ENCODE measurements at places on chromosomes 6 and 20. TPM values are rescaled to one million over a fixed set of nuclear protein-coding genes. Genes with fewer than 3 reads are reported as not detected.
A peak's percentile ranks its signal among the peaks of the same experiment; 100 is the strongest.

The CYP39A1 gene
- 11.3 TPM for total RNA-seq

The TLDC2 gene
- total RNA-seq: not detected

The SCRT2 gene
- total RNA-seq: not detected

The PAK5 gene
- 8.8 TPM for total RNA-seq

The COL10A1 gene
- not detected for total RNA-seq

The WFDC12 gene
- not detected for total RNA-seq

The DLL1 gene
- total RNA-seq: 10.8 TPM

The FBXO5 gene
- total RNA-seq: 4.5 TPM

The CST7 gene
- 0.48 TPM for total RNA-seq

GRCh38 chr20:36197271-36197670 lies 39.0 kb upstream of the AAR2 start:
- H3K27ac ChIP-seq: peak overlapping the region; percentile 20
- H3K27me3 ChIP-seq: no peaks in the 10 kb centered on the region
- no peak overlapping the region for H3K4me3 ChIP-seq
- DNase-seq: no peak

DNA sequence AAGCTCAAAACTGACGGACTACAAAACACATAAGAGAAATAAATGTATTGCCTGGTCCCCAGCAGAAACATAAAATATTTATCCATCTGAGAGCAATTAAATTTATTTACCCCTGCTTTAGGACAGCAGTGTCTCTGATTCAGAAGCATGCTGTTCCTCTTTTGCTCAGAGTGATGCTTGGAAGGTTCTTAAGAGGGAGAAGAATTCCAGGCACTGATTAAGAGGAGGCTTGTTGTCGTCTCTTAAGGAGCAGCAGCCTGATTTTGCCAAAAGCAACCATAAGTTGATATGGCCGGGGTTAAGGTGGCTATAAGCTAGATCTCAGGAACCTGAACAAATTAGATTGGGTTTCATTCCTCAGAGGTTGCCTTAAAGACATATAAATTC lies 25.8 kb downstream of the CAP2 start:
- H3K4me3 ChIP-seq: no peak overlapping the region
- no peaks in the 10 kb centered on the region for H3K36me3 ChIP-seq
- no peak for DNase-seq

DNA sequence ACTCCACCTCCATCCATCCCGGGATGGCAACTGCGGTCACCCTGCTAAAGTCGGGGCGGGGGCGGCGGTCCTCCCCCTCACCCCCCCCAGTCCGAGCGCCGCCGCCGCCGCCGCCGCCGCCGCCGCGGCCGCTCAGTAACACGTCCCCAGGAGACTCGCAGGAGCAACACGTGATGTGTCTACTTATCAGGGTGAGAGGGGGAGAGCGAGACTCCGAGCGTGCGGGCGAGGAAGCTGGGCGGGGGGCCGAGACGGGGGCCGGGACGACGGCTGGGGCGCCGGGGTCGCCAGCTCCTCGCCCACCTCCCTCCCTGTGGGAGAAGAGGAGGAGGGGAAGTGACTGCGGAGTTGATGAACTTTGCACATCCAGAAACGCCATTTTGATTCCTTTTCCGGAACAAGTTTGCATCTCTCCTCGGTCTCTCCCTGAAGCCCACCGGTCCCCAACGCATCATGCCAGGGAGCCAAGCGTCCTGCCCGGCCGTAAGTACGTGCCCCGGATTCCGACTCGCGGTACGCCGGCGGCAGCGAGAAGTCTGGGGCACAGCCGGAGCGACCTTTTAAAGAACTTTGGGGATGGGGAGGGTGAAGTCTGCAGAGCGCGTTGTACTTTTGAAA lies at the start of gene RREB1:
TSS of gene RREB1 (plus strand) at position 384 of the 618 bp plus-strand sequence. CDS start 73,951 bp downstream, outside the sequence.
- H3K27ac ChIP-seq: peak within 1 kb of the TSS; percentile 77
- no peaks in the 10 kb centered on the region for H3K36me3 ChIP-seq
- peak within 1 kb of the TSS; percentile 87 for H3K4me3 ChIP-seq
- peak; percentile 68 for DNase-seq

DNA sequence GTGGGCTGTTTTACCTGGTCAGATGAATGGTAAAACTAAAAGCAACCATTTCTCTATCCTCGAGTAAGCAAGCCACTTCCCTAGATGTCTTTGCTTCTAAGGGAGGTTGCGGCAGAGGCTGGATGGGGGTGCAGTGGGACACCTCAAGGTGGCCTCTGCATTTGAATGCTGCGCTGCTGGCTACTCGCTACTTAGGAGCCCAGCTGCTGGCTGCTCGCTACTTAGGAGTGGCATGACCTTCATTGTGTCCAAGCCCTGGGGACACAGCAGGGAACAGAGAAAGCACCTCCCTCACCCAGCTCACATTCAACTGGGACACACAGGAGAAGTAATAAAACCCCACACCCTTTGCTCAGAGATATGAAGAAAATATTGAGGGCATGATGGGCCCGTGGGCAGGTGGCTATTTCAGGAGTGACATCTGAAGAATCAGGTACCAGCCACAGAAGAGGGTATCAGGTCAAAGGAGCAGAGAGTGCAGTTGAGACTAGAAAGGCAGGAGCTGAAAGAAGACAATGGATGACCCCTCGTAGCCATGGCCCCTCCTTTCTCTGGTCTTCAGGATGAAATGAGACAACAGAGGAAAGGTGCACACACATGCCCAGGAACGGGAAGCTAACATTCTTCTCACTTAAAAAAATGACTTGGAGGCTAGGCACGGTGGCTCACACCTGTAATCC lies 149.4 kb downstream of the ZMYND8 start:
- H3K4me1 ChIP-seq: no peaks in the 10 kb centered on the region
- H3K36me3 ChIP-seq: no peaks in the 10 kb centered on the region
- DNase-seq: no peak
- H3K27me3 ChIP-seq: no peaks in the 10 kb centered on the region
- no peak overlapping the region for H3K27ac ChIP-seq

GRCh38 chr20:53180928-53181362 lies 208.8 kb downstream of the TSHZ2 start:
- no peak overlapping the region for H3K27ac ChIP-seq
- no peak overlapping the region for H3K4me3 ChIP-seq
- H3K4me1 ChIP-seq: no peaks in the 10 kb centered on the region
- H3K27me3 ChIP-seq: no peaks in the 10 kb centered on the region

DNA sequence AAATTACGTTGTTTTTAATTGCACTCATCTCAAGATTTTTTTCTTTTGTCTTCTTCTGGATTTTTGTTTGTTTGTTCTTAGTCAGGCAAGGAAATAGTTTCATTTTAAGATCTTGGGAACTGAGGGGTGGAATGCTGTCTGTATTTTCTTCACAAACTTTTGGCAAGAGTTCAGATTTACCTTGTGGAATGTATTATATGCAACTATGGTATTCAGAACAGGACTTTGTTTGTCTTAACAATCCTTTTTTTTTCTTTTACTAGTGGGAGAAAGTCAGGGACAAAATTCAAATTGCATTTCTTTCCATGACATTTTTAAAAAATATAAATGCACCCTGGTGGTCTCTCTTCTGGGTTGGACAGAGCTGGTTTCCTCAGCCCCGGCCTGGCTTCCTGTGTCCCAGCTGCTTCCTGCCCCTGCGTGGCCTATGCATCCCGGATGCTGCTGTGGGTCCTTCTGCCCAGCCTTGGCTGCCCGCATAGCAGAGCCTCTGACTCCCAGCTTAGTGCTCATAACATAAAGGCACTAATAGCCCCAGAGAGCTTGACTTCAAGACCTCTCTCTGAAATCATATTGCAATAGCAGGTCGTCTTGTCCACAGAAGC lies 520.7 kb downstream of the QKI start:
- no peaks in the 10 kb centered on the region for H3K27me3 ChIP-seq
- H3K36me3 ChIP-seq: no peaks in the 10 kb centered on the region
- H3K27ac ChIP-seq: no peak overlapping the region

DNA sequence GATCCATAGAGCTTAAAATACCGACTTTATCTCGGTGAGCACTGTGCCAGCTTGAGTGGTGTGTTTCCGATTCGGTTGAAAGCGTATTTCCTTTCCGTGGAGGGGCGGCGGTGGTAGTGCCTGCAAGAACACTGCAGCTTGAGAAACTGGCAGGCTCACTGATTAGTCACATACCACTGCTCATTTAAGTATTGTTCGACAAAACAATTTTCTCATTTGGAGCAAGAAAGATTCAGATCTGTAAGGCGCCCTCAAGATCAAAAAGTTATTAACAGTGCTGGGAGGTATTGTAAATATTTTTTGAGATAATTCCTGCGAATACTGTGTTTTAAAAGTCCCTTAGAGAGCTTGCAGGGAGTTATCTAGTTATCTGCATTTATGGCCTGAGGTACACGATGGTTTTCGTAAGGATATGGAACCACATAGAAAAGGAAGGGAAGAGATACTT lies 1.3 kb downstream of the MAPK14 start:
- H3K4me1 ChIP-seq: peaks cover 4% of the 10 kb centered on the region
- H3K36me3 ChIP-seq: no peaks in the 10 kb centered on the region
- H3K27ac ChIP-seq: peak overlapping the region; percentile 90
- DNase-seq: peak; percentile 86
- H3K27me3 ChIP-seq: no peaks in the 10 kb centered on the region
- peak overlapping the region; percentile 91 for H3K4me3 ChIP-seq

DNA sequence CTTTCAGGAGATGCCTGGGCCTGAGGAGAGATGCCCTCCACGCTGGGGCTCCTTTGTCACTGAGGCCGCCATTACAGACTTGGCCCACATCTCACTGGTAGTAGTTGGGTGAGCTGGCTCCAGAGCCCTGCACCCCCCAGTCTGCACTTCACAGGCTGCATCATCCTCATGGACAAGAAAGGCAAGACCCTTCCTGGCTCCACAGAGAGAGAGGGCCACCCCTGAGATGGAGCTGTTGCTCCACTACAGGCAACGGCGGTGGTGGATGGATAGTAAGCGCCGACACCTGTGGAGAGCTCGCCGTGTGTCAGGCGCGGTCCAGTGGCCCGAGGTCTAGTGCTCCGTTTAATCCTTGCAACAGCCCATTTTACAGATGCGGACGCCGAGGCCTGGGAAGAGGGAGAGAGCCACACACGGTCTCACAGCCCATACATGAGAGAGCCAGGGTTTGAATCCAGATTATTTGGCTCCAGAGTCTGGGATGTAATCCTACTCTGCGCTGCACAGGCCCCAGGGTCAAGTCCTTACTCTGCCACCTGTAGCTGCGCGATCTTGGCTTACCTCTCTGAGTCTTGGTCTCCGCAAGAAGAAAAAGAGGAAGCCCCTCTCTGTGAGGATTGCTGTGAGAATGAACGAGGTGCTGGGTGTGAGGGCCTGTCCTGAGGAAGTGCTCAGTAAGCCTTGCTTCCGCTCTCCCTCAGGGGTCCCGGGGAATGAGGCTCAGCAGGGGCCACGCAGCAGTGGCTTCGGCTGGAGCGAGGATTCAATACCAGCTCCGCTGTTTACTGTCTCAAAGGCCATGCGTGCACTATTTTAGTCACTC lies 34.5 kb downstream of the SPDEF start:
- H3K27me3 ChIP-seq: no peaks in the 10 kb centered on the region
- no peaks in the 10 kb centered on the region for H3K4me1 ChIP-seq
- H3K36me3 ChIP-seq: no peaks in the 10 kb centered on the region
- H3K4me3 ChIP-seq: no peak overlapping the region
- DNase-seq: no peak

DNA sequence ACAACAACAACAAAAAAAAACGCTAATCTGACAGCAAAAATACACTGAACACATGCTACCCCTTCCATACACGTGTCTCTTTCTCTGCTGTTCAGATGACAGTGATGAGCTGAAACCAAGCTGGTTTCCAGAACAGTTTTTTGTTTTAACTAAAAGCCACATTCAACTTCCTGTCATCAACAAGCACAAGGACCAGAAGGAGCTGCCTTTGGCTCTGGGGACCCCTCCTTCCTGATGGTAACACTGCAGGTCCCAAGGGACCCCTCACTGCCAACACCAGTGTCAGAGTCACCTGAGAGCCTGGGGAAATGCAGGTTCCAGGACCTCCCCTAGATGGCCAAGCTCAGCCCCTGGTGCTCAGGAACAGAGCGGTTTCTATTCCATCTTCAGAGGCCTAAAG lies 6.0 kb downstream of the CST7 start:
- H3K36me3 ChIP-seq: peaks cover 14% of the 10 kb centered on the region
- no peaks in the 10 kb centered on the region for H3K27me3 ChIP-seq
- no peaks in the 10 kb centered on the region for H3K4me1 ChIP-seq
- no peak overlapping the region for H3K4me3 ChIP-seq

GRCh38 chr6:5135788-5136376 lies 50.7 kb downstream of the PPP1R3G start:
- H3K4me1 ChIP-seq: no peaks in the 10 kb centered on the region
- H3K27ac ChIP-seq: no peak overlapping the region
- H3K36me3 ChIP-seq: no peaks in the 10 kb centered on the region
- H3K27me3 ChIP-seq: no peaks in the 10 kb centered on the region
- no peak overlapping the region for H3K4me3 ChIP-seq
- DNase-seq: no peak

- no peak overlapping the region for H3K27ac ChIP-seq
- H3K36me3 ChIP-seq: peaks cover 58% of the 10 kb centered on the region
These were observed 181.2 kb upstream of the SHLD1 start for GRCh38 chr20:5569021-5569420.

- no peak for DNase-seq
- H3K4me3 ChIP-seq: no peak overlapping the region
- H3K4me1 ChIP-seq: peaks cover 6% of the 10 kb centered on the region
- H3K36me3 ChIP-seq: no peaks in the 10 kb centered on the region
- H3K27ac ChIP-seq: no peak overlapping the region
These were observed 46.7 kb upstream of the EPB41L1 start for GRCh38 chr20:36107881-36108280.

GRCh38 chr6:139647016-139647415 lies 272.6 kb upstream of the CITED2 start:
- no peaks in the 10 kb centered on the region for H3K4me1 ChIP-seq
- no peak for DNase-seq
- H3K27me3 ChIP-seq: no peaks in the 10 kb centered on the region
- H3K27ac ChIP-seq: no peak overlapping the region
- H3K4me3 ChIP-seq: no peak overlapping the region

- H3K27me3 ChIP-seq: peaks cover 18% of the 10 kb centered on the region
- no peak within 1 kb of the TSS for H3K27ac ChIP-seq
- no peaks in the 10 kb centered on the region for H3K4me1 ChIP-seq
- no peaks in the 10 kb centered on the region for H3K36me3 ChIP-seq
- H3K4me3 ChIP-seq: no peak within 1 kb of the TSS
These were observed at the start of gene HS3ST5 for GRCh38 chr6:114342826-114343781. TSS of gene HS3ST5 (minus strand) at chr6:114343023. CDS start at chr6:114062845, 280,178 bp downstream.

GRCh38 chr6:37819177-37819801 lies at the start of gene ZFAND3:
TSS of gene ZFAND3 (plus strand) at chr6:37819727. CDS start at chr6:37819946, 219 bp downstream.
- H3K4me1 ChIP-seq: peaks cover 24% of the 10 kb centered on the region
- H3K36me3 ChIP-seq: no peaks in the 10 kb centered on the region
- H3K4me3 ChIP-seq: peak within 1 kb of the TSS; percentile 44

DNA sequence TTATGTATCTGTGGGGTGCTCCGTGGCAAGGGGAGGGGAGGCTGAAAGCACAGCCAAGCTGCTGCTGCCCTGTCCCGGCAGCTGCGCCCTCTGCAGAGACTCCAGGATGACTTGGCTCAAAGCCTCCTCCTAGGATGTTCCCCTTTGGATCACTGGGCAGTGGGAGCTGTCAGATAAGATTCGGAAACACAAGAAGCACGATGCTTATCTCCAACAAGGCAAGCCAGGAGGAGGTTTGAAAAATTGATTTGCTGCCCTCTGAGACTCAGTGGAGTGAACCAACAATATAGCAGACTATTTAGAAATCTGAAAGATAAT lies 776.4 kb downstream of the C6orf118 start:
- no peaks in the 10 kb centered on the region for H3K27me3 ChIP-seq
- H3K27ac ChIP-seq: no peak overlapping the region
- no peak for DNase-seq
- no peaks in the 10 kb centered on the region for H3K4me1 ChIP-seq

- no peaks in the 10 kb centered on the region for H3K27me3 ChIP-seq
- H3K4me1 ChIP-seq: peaks cover 11% of the 10 kb centered on the region
- H3K27ac ChIP-seq: peak overlapping the region; percentile 79
- DNase-seq: peak; percentile 72
- H3K4me3 ChIP-seq: peak overlapping the region; percentile 74
These were observed 667 bp downstream of the CAP2 start for GRCh38 chr6:17393892-17394631.

GRCh38 chr6:133707456-133707855 lies 181.5 kb upstream of the TCF21 start:
- H3K27me3 ChIP-seq: no peaks in the 10 kb centered on the region
- H3K36me3 ChIP-seq: no peaks in the 10 kb centered on the region
- no peak for DNase-seq
- no peaks in the 10 kb centered on the region for H3K4me1 ChIP-seq
- no peak overlapping the region for H3K4me3 ChIP-seq
